ENCODE measurements at places on chromosomes 13 and 19.
A peak's percentile ranks its signal among the peaks of the same experiment; 100 is the strongest.

GRCh38 chr13:113845055-113845454 lies 18.8 kb downstream of the GAS6 start:
- DNase-seq: no peak

- DNase-seq: no peak
Measured at GRCh38 chr19:41895745-41896580, 13.0 kb downstream of the ARHGEF1 start.

GRCh38 chr19:18660051-18660910 lies 23.2 kb upstream of the CRTC1 start:
- DNase-seq: no peak

DNA sequence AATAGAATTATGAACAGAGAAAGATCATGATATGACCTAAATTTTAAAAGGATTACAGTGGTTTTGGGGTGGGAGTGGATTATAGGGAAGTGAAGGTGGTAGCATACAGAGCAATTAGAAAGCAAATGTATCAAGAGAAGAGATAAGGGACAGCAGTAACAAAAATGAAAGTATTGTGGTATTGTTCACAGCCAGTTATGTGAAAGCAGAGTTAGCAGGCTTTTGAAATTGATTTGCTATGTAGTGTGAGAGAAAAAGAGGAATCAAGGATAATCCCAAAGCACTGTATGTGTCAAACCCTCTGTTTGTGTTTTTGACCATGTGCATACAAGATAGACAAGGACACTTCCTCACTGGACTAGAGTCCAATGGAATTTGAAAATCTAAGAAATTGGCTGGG lies 1721.4 kb downstream of the PCDH9 start:
- no peak for DNase-seq

- DNase-seq: no peak
Measured at GRCh38 chr13:90800082-90800746, 547.3 kb upstream of the MIR17HG start.

- no peak for DNase-seq
Measured at GRCh38 chr13:103730407-103730806, 664.2 kb upstream of the SLC10A2 start.

- peak; percentile 66 for DNase-seq
Measured at GRCh38 chr19:10271543-10272086, 695 bp downstream of the ICAM1 start.

GRCh38 chr13:103238441-103238840 lies 172.2 kb upstream of the SLC10A2 start:
- no peak for DNase-seq

DNA sequence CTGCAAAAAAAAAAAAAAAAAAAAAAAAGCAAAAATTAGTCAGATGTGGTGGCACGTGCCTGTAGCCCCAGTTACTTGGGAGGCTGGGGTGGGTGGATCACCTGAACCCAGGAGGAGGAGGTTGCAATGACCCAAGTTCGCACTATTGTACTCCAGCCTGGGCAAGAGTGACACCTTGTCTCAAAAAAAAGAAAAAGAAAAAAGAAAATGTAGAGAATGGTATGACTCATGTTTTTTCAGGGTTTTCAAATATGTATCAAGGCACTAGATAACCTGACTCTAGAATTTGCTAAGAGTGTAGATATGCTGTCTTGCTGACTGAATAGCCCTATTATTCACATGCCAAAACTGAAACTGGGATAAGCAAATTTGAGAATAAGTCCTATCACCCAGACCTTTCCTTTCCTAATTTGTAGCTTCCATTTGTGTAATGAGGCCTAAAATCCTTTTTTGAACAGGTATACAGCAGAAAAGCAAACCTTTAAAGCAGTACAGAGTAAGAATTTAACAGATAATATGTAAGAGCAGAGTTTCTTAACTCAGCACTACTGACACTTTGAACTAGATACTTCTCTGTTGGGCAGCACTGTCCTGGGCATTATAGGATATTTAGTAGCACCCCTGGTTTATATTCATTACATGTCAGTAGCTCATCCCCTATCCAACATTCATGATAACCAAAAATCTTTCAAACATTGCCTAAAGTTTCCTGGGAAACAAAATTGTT lies 108.6 kb downstream of the ELF1 start:
- DNase-seq: peak; percentile 54

GRCh38 chr19:6185093-6185834 lies 49.8 kb downstream of the ACSBG2 start:
- DNase-seq: no peak

DNA sequence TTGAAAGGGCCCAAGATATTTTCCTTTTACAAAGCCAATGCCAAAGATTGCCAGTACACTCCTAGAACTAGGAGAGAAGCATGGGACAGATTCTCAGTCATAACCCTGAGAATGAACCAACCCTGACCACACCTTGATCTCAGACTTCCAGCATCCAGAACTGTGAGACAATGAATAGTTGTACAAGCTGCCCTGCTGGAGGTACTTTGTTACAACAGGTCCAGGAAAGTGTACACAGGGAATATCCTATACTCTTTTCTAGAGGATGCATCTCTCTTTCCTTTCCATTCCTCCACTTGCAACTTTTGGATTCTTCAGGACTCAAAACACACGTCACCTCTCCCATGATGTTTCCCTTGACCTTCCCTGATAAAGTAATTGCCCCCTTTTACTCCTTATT lies 325.7 kb downstream of the RFC3 start:
- DNase-seq: no peak

DNA sequence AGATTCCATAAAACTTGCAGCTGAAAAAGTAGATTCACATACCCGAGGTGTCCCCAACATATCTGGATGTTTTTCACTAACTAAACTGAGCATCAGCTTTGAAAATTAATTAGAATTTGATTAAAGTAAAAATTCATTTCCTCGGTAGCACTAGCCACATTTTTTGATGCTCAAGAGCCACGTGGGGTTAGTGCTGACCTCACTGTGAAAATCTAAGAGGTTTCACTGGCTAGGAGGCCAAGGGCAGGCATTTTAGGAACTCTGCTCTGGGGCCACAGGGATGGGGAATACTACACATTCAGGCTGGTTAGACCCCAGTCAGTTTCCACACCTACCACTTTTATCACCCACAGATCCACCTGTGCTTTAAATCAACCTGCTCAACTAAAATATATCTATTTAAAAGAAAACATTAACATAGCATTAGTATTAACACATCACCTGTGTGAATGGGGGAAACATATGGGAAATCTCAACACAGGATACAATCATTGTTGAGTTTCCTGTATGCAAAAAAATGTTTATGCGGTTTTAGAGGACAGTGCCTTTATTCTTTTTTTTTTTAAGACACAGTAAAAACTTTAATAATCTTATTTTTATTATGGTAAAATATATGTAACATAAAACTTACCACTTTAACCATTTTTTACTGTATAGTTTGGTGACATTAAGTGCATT lies 45.5 kb downstream of the BRD4 start:
- no peak for DNase-seq

DNA sequence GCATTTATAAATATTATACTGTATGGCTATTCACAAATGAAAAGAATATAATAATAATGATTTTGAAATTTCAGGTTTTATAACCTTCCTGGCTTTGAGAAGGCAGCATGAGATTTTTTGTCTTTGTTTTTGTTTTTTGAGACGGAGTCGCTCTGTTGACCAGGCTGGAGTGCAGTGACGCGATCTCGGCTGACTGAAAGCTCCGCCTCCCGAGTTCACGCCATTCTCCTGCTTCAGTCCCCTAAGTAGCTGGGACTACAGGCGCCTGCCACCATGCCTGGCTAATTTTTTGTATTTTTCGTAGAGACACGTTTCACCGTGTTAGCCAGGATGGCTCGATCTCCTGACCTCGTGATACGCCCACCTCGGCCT lies 64.1 kb downstream of the ZNF429 start:
- DNase-seq: peak; percentile 78

GRCh38 chr13:94182185-94182761 lies 297.2 kb downstream of the DCT start:
- DNase-seq: no peak

GRCh38 chr13:76696370-76696769 lies 189.8 kb downstream of the KCTD12 start:
- no peak for DNase-seq

GRCh38 chr19:47499371-47499770 lies 15.4 kb upstream of the KPTN start:
- no peak for DNase-seq

DNA sequence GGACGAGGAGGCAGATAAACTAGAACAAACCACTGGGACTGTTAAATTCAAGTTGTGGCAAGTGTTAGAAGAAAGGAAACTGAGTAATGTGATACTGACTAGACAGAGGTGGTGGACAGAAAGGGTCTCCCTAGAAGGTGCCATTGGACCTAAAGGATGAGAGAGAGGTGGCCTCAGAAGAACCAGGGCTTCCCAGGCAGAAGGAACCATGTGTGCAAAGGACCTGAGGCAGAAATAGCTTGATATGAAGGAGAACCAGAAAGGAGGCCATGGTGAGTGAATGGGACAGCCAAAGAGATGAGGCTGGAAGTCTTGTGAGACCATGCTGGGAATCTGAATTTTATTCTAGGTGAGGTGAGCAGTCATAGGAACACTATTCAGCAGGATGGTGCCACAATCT lies 2.8 kb upstream of the SYDE1 start:
- DNase-seq: no peak

DNA sequence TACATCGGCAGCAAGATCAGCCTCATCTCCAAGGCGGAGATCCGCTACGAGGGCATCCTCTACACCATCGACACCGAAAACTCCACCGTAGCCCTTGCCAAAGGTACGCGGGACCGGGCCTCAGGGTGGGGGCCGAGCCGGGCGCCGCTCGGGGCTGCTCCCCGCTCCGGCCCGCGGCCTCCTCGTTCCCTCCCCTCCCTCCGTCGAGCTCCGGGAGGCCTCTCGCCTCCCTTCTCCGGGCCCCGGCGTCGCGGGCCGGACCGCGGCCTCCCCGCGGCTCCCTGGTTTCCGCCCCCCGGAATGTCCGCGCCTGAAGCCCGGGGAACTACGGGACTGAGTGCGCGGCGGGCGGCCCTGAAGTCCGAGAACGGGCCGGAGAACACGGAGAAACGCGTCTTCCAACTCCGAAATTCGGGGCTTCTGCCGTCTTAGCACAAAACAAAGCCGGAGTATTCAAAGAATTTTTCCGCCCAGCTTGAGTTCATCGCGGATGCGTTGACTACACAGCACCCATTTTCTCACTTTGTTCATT lies 423 bp downstream of the LSM14A start:
- peak; percentile 35 for DNase-seq

GRCh38 chr19:28727480-28728159 lies 485.3 kb downstream of the UQCRFS1 start:
- DNase-seq: peak; percentile 55

DNA sequence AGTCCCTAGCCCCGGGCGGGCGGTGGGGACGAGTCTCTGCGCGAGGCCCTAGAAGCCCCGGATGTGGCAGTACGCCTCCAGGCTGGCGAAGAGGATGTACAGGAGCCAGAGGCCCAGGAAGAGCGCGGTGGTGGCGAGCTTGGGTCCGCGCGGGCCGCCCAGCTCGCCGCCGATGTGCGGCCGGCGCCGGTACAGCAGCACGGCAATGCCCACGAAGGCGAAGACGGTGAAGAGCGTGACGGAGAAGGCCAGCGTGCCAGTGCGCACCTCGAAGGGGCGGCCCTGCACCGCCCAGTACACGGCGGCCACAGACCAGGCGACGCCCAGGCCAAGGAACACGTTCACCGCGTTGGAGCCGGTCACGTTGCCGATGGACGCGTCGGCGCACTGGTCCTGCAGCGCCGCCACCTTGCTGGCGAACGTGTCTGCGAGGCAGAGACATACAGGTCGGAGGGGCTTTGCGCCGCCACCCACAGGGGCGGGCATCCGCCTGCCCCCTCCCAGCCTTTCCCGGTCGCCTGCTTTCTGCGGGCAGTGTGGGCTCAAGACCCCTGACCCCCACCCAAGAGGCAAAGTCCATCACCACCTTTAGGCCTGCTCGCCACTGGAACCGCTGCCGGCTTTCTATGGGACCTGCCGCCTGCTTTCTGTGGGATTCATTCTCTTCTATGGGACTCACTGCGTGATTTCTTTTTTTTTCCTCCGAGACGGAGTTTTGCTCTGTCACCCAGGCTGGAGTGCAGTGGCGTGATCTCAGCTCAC lies 10.9 kb upstream of the MEIS3 start:
- peak; percentile 59 for DNase-seq

GRCh38 chr13:95176611-95177259 lies 124.5 kb downstream of the ABCC4 start:
- DNase-seq: peak; percentile 43

DNA sequence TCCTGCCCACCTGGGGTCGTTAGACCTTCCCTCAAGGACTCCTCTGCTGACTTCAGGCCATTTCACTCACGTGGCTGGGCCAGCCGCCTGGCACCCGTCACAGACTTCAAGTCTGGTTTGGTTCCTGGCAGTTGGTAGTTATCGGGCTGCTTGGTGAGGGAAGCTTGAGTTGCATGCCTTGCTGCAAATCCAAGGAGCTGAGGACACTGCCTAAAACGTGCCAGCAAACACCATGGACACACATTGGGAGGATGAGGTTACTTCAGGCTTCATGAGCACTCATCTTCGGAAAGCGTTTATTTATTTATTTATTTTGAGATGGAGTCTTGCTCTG lies 2.6 kb downstream of the GPI start:
- no peak for DNase-seq

DNA sequence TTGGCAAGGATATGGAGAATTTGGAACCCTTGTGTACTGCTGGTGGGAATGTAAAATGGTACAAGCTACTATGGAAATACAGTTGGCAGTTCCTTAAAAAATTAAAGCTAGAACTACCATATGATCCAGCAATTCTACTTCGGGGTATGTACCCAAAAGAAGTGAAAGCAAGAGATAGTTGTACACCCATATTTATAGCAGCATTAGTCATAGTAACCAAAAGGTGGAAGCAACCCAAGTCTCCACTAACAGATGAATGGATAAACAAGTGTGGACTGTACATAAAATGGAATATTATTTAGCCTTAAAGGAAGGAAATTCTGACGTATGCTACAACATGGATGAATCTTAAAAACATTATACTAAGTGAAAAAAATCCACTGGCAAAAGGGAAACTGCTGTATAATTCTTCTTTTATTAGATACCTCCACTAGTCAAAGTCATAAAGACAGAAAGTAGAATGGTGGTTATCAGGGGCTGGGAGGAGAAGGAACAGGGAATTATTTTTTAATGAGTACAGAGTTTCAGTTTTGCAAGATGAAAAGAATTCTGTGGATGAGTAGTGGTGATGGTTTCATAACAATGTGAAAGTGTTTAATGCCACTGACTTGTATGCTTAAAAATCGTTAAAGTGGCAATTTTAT lies 141.6 kb downstream of the RXFP2 start:
- DNase-seq: no peak

DNA sequence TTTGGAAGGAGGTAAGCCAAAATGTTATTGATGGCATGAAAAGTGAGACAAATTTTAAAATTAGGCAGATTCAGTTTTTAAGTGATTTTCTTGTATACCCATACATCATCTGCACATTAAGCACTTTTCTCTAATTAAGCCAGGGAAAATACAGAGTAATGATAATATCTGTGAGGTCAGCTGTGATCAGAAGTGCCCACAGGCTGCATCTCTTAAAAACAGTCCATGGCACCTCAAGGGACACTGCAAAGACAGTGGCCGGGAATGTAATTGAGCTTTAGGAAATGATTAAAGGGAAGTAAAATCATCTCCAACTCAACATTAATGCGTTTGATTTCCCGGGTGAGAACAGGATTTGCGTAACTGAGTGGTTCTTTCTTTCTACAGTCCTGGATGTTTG lies 2.0 kb downstream of the COL4A1 start:
- no peak for DNase-seq

GRCh38 chr13:46831588-46832194 lies 34.7 kb upstream of the ESD start:
- DNase-seq: peak; percentile 24

- no peak for DNase-seq
Measured at GRCh38 chr19:2210987-2211740, 25.0 kb downstream of the PLEKHJ1 start.
